ENCODE measurements at places on chromosomes 6 and 20.

GRCh38 chr6:121682666-121683065 lies 247.2 kb downstream of the GJA1 start:
- no peak for ATAC-seq

DNA sequence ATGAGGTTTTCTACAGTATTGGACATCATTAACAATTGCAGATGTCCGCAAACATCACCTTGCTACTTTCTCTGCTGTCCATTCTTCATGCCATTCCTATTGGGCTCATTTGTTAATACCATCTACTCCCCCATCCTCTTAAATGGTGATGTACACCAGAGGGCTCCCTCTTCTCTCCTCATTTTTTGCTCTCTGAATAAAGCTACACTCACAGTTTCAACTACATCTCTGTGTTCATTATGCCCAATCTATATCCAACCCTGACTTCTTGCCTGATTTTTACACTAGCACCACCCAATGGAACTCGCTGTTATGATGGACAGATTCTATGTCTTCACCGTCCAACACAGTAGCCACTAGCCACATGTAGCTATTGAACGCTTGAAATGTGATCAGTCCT lies 288.1 kb upstream of the ID4 start:
- no peak for ATAC-seq

DNA sequence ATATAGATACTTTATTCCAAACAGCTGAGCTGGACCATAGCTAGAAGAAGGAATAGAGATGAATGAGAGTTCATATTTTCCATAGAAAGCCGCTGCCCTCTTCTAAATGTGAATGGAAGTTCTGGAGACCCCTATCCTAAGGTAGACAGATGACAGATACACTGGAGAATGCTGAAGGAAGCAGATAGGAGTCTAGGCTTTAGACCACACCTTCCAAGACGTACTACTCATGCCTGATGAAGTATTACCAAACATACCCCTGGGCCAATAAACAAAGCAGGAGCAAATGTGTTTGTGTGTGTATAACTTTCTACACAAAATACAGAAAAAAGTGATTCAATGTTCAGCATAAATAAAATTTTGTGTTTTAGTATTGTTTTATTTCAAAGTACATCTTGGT lies 9.1 kb upstream of the SLC17A2 start:
- no peak for ATAC-seq

GRCh38 chr20:43968341-43969000 lies 53.8 kb downstream of the TOX2 start:
- no peak for ATAC-seq

DNA sequence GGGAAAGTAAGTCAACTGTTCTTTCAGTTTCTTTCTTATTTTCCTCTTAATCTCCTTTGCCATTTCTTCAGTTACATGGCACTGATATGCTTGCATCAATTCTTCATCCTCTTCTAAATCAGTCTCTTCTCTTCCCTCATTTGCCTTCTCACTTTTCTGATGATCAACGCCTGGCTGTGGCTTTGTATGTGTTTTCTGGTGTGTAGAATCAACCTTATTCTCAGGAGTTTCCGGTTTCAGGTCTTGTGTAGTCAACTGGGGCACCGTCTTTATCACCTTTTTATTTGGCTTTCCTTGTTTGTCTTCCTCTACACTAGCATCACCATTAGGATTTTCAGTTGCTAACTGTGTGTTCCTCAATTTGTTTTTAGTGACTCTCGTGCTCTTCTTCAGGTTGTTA lies 31.6 kb downstream of the AHI1 start:
- no peak for ATAC-seq

DNA sequence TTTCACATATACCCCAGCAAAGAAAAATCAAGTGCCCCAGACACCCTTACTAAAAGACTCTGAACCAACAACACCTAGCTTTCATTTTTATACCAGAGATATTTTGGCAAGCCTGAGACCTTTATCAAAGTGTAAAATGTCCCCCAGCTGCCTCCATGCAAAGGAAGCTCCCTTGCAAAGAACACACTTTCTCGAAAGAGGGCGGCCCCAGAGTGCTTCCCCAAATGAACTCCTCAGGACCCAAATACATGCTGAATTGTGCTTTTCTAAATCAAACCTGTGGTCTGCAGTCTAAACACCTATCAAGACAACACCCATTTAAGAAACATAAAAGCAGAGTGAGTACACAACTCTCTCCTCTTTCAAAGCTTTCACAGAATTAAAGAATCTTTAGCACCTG lies 490 bp downstream of the IPCEF1 start:
- ATAC-seq: no peak

DNA sequence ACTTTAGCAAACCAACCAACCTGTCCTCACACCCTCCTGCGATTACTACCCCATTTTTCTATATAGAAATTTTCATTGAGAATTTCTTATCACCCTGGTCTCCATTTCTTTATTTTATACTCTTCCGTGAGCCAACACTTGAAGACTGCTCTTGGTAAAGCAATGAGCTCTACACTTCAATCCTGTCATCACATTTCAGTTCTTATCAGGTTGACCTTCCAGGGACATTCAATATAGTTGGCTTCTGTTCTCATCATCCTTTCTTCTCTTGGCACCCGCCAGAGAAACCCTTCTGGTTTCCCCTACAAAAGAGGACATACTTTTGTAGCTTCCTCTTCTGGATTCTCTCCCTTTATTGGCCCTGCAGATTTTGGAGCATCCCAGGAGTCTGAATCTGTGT lies 279.3 kb downstream of the PRKN start:
- no peak for ATAC-seq

DNA sequence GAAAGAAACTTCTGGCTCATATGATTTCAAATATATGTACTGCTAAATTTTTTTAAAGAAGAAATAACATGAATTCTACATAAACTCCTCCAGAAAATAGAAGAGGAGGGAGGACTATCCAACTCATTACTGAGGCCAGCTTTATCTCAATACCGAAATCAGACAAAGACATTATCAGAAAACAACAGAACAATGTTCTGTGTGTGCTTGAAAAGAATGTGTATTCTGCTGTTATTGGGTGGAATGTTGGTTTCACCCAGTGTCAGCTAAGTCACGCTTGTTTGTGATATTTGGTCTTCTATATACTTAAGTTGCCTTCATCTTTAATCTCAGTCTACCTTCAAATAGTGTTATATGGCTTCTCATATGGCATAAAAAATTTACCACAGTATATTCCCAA lies 18.6 kb upstream of the ELOVL2 start:
- no peak for ATAC-seq

Measured in motor neuron (in vitro differentiated cells).